Glomerular endothelial cell (primary cell): ENCODE measurements at places on chromosomes 11 and 22. TPM values are rescaled to one million over a fixed set of nuclear protein-coding genes. Genes with fewer than 3 reads are reported as not detected.

GRCh38 chr11:81331088-81331487 lies 1402.6 kb downstream of the FAM181B start:
- no peak for DNase-seq

DNA sequence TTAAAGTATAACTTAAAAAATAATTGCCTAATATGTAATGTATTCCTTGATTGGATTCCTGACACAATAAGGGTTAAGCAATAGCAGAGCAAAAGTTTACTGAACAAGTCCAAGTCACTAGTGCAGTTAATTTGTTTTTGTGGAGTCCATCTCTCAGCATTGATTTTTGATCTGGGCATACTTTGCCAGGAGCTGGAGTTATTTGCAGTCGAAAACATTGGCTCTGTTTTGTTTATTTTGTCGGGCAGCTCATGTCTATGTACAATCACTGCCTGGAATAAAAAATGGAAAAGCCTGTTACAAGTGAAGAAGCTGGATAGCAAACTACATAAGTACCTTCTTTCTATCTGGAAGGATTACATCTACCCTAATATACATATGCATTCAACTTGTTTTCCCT lies 625.2 kb downstream of the CNTN5 start:
- DNase-seq: no peak

- DNase-seq: no peak
Measured at GRCh38 chr11:1503708-1504104, 17.1 kb upstream of the MOB2 start.

Gene TENM4
- 6.5 and 7.3 TPM in 2 replicates for total RNA-seq

Gene BTG4
- not detected in 2 replicates for total RNA-seq

Gene CCDC88B
- 3.2 and 3.4 TPM in 2 replicates for total RNA-seq
